Stimulated activated CD8-positive, alpha-beta memory T cell treated with anti-CD3 and anti-CD28 coated beads, Interleukin-7, amount 100 ng/mL, for 48 hours (primary cell): ENCODE measurements at places on chromosomes 12 and 14.

GRCh38 chr14:77647853-77648252 lies 31.4 kb upstream of the SPTLC2 start:
- no peak for DNase-seq

DNA sequence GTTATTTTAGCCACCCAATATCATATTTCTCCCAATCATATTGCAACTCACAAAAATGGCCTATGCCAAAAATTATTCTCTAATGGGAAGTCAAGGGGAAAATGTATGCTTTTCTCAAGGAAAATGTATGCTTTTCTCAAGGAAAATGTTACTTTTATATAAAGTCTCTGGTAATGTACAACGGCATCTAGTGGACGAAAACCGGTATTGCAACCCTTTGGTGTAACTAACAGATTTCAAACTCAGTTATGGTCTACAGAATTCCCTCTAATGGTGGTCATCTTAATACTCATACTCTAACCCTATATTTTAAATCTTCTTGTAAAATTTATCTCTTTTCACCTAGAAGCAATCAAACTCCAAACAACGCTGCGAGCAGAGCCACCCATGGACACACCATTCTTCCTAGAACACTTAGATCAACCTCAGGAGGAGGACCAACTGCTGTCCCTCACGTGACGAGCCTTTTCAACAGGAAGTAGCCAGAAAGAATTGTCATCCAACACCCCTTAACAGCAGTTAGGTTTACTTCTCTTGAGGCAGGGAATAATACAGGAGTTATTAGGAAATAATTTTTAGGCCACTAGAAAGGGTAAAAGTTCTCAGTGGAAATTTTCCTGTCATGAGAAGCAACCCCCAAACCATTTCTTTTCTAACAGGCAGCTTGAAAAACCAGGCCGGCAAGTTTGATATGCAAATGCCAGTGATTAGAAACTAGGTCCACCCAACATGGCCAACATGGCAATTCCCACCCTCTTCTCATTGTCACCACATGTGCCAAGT lies 20.1 kb downstream of the APOBEC1 start:
- DNase-seq, result no peak

DNA sequence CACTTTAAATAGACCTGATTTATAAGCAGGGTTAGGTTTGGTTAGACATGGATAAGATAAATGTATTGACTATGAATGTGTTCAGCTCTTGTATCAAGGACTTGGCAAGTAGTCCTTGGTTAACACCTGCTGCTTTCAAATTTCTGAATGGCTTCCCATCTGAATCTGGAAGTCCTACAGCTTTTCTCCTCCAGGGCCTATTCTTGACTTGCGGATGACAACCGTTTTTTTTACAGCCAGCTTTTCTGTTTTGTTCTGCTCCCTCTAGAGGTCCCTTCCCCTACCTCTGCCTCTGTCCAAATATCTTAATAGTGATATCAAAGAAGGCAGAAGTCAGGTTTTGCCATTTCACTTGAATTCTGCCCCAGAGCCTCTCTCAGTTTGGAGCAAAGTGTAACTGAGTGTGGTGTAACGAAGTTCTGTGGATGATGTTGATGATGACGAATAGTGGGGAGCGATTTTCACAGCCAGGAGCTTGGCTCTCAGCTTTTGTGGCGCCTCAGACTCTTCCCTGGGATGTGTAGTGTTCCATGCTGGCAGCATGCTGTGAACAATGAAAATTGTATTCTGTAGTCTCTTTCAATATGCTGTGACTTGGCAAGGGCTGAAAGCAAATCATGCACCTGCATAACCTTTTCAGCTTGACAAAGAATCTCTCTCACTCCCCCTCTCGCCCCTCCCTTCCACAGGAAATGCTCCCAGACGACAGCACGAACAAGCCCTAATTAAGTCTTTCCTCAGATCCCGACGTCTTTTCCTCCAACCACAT lies 5.0 kb upstream of the SLC4A8 start:
- no peak for DNase-seq

DNA sequence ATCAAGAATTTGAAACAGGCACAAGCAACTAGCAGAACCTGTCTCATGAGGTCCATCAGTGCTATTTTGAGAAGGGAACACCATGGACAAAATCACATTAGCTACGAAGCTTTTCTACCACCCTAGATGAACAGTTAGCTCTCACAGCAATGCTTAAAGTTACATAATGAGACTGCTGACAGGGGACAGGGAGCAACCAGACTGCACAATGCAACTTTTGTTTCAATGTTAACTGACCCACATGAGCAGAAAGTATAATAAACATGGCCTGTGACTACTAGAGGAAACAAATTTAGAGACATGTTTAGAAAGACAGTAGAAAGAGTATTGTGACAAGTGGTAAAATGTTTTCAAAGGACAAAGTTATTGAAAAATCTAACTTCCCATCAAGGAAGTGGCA lies 282.8 kb downstream of the CEP128 start:
- DNase-seq, result no peak

DNA sequence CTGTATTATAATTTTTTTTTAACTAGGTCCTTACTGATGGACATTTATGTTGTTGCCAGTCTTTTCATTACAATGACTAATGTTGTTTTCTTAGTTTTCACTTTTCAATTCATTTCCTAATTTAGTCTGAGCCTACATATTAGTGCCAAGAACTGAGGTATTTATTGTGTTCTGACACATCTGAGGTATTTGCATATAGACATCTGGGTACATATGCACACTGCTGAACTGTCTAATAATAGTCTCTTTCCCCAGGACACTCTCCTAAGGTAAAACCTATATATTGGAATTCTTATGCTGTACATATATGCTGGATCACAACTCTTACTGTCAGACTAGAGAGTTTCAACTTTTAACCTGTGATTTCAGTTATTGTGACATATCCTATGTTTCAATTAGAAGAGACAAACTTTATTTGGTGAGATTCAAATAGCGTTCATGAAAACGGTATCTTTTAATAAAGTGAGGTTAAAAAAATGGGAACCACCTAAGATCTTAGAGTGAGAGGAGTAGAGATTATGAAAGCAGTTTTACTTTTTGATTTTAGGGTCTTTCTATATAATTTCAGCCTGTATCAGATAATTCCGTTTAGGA lies 263.2 kb downstream of the RAD51B start:
- no peak for DNase-seq

GRCh38 chr12:32201976-32202375 lies 95.3 kb downstream of the BICD1 start:
- no peak for DNase-seq

DNA sequence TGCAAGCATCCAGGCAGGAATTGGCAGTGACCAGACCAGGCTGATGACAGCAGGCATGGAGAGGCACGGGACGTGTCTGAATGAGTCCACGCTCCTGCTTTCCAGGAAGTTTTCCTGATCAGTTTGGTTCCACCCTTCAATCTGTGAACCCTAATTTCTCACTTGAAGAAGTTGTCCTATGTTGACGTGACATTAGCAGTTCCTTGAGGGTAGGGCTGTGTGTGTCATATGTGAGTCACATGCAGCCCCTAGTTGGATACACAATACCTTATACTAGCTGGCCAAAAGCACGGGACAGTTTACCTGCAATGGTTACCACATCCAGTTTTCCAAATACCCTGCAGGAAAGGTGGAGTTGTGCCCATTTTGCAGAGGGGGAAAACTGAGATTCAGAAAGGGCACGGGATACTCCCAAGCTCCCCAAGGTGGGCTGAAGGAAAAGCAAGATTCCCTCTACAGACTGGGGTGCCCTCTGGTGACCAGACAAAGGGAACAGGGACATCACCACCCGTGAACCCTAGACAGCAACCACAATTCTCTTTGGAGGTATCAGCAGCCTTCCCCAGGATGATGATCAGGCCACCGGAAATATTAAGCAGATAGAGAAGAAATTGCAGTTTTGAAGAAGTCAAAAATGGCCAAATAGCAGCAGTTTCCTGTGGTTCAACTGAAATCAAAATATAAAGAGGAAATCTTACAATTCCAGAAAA lies 194.5 kb downstream of the PHETA1 start:
- DNase-seq, result no peak

DNA sequence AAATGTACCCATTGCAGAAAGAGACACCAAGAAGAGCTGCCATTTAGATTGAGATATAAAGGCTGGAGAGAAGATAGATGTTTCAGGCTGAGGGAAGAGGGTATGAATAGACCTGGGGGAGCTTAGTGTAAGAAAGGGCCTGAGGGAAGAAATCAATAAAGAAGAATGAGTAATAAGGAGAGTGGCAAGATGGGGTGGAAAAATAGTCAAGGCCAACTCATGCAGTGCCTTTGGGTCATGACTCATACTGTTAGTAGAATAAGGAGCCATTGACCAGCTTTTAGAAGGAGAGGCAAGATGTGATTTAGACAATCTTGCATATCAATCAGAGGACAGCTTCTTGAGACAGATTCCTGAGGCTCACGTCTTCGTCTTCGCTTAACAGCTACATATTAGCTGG lies 287.5 kb downstream of the DUSP6 start:
- DNase-seq, result no peak

DNA sequence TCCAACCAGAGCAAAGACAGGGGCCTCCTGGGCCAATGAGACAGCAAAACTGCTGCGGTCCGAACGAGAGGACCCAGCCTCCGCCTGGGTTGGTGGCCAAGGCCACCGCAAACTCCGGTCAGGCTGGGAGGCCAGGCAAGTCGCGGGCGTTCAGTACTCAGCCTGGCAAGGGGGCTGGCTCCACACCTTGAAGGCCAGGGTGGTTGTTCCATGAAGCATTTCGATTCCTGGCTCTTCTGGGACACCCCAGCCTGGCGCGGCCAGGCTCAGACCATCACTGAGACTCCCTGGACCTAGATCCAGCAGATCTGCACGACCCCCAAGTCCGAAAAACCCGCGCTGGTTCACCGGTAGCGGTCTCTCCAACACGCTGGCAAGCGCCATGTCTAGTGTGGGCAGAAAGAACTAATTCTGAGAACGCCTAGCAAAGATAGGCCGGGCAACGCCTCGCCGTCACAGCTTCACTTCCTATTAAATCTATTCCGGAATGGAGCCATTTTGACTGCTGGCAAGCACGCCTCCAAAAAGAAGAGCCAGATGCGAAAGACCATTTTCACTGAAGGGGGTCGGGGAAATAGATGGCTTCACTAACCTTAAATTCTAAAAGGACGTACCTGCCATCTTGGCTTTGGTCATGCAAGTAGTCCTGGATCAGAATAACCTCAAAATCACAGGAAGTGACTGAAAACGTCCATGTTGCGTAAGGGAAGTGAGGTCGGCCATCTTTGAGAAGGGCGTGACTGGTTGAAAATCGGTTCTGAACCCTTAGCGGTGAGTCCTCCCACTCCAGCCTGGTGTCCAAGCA lies at the start of gene PSMB5:
Gene PSMB5 (minus strand): TSS at position 403 of the 805 bp plus-strand sequence. CDS start 19 bp downstream, at position 384.
- DNase-seq, result peak; percentile 61

DNA sequence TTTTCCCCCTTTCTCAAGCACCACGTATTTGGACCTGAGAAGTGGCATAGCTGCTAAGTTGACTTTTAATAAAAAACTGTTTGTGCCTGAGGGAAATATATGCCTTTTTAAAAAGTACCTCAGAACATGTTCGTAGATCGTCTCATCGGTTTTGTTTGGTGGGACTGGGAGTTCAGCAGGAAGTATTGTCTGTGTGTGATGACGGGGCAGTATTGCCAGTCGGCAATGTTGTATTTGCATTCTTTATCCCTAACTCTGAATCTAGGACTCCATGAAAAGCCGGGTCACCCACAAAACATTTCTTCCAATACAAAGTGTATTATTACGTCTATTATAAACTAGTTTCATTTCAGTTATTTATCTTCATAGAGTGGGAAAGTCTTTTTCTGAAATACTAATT lies 19.7 kb upstream of the FGD4 start:
- no peak for DNase-seq

DNA sequence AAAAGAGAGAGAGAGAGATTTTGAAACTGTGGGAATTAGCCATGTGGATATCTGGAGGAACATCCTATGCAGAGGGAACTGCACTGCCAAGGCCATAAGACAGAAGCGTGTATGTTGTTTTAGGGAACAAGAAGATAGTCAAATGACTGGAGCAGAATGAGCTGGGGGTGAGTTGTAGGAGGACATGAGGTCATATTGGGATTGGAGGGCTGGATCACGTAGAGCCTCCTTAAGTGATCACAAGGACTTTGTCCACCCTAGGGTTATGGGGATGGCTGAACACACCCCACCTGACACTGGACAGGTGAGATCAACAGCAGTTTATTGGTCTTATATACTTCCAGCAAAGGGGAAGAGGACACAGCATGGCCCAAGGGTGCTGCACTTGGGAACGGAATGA lies 8.2 kb upstream of the CGRRF1 start:
- DNase-seq, result no peak

- DNase-seq, result no peak
Observed at GRCh38 chr14:60905923-60906322, 75.0 kb downstream of the TRMT5 start.

DNA sequence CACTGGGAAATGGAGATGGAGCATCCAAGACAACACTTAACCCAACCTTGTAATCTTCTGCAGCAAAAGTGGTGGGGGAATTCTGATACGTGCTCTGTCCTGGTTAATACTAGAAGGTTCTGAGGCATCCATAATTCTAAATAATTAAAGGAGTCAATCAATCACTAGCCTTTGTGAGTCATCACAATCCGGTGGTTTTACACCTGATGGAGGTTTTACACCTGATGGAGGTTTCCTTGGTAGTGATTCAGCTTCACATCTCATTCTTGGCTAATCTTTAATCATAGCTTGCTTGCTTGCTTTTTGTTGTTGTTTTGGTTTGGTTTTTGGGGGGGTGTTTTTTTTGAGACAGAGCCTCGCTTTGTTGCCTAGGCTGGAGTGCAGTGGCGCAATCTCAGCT lies 343.4 kb downstream of the DPF3 start:
- DNase-seq, result no peak

GRCh38 chr14:34246206-34246605 lies 215.8 kb downstream of the SPTSSA start:
- DNase-seq, result no peak

- no peak for DNase-seq
Observed at GRCh38 chr14:97267509-97267908, 470.3 kb downstream of the VRK1 start.

- DNase-seq, result no peak
Observed at GRCh38 chr12:27291862-27292261, 40.8 kb upstream of the BMAL2 start.

DNA sequence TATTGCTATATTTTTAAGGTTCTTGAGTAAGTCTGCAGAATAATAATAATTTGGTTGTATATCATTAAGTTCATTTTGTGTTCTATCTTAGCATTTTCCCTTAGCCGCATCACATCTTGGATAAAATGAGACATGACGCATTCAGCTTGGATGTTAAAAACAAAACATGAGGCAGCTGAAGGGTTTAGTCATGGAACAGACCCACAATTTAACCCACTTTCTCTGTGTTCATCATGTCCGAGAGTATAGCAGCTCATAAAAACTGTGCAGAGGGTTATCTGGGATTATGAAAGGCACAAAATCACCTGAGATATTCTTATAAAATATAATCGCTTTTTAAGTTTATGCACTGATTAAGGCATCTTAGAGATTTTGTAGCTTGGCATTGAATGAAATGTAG lies 219.3 kb downstream of the TRHDE start:
- no peak for DNase-seq

GRCh38 chr12:75986001-75986746 lies 45.4 kb downstream of the PHLDA1 start:
- no peak for DNase-seq

DNA sequence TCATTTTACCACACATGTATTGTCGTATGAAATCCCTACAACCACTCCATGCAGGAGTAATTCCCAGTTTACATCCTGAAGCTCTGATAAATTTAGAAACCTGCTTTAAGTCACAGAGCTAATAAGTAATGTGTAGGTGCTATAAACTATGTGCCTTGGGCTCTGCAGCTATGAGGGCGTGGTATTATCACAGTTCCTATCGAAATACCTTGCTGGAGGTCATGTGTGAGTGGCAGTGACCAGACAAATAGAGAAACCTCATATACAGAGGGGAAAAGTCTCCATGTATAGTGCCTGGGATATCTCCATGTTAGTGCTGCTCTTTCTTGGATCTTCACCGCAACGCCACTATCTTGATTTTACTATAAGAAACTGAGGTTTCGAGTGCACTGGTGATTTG lies 883 bp upstream of the TBC1D15 start:
- DNase-seq, result no peak
